ENCODE measurements at places on chromosomes 11 and 22.

DNA sequence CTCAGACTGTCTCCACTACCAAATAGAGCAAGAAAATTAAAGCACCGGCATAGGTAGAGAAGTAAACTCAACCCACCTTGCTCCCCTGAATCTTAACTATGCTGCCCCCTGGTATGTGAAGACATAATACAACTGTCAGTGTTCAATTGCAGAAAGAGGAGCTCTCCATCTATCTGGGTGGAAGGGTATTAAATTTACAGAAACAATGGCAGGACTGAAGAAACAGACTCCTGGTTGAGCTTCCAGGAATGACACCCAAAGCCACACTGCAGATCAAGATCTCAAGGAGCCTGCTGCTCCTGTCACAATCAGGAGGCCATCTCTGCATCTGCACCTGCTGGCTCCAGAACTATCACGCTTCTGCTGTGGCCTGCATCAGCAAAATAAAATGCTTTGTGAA is 132.1 kb upstream of the BMAL1 start:
- no peak for DNase-seq

- no peak for DNase-seq
Observed at GRCh38 chr11:27857014-27857413, 156.8 kb upstream of the BDNF start.

- no peak for DNase-seq
Observed at GRCh38 chr11:102946237-102946636, 9.3 kb downstream of the MMP13 start.

GRCh38 chr22:31613286-31613903 is 48.6 kb downstream of the PISD start:
- DNase-seq: no peak

GRCh38 chr11:100586361-100587101 is 100.6 kb upstream of the ARHGAP42 start:
- no peak for DNase-seq

DNA sequence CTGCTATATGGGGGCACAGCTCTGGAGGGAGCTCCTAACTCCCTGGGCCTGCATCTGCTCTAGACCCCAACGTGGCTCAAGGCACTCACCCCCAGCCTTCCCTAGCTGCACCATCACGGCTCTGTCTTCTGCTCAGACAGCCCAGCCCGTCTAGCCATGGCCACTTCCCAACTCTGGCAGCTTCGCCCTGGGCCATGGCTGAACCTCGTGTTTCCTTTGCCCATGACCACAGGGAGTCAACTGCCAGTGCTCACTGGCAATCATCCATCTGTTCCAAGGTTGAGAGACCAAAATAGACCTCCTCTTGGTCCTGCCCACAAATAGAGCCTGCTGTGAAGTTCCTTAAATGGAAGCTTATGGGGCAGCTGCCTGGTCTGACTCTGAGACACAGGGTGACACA is 5.4 kb downstream of the LMO1 start:
- DNase-seq: peak; percentile 33

- no peak for DNase-seq
Observed at GRCh38 chr11:35147235-35147634, 8.3 kb downstream of the CD44 start.

DNA sequence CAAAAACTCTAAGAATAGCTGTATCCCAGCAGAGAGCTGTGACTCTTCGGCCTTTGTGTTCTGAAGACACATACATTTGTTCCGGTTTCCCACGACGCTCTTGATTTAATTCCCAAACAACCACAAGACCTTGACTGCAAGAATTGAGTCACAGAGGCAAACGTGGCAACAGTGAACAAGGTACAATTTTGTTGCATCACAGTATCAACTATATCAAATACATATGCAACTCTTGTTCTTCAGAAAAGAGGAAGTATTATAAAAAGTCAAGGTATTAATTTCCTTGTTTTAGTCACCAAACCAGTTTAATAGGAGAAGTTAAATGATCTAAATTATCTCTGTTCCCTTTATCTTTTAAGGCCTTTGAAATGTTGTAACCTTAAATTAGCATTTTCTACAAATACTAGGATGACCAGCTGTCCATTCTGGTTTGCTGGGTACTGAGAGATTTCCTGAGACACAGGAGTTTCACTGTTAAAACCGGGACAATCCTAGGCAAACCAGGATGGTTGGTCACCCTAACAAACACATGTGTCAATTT is 11.1 kb downstream of the HPS5 start:
- DNase-seq: no peak

DNA sequence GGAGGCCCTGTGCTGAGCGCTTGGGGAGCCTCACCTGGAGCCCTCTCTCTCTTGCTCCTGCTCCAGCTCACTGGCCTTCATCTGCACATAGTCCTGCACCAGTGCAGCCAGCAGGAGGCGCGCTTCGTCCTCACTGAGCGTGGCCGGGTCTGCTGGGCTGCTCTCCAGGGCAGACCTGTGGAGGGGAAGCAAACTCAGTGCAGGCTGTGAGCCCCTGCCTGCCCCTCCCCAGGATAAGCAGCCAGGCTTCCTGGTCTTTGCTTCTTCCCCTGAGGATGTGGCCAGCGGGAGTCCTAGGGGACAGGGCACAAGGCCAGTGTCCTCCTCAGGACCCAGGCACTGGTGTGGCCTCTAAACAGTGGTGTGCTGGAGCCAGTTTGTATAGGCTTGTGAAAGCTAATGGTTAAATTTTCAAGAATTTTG is 2.2 kb downstream of the CALCA start:
- peak; percentile 46 for DNase-seq
